ENCODE measurements at places on chromosomes 12 and 14. TPM values are rescaled to one million over a fixed set of nuclear protein-coding genes. Genes with fewer than 3 reads are reported as not detected.

LALBA gene
- total RNA-seq = not detected

POLR3B gene
- 6.5 TPM for total RNA-seq

C12orf57 gene
- 190 TPM for total RNA-seq

CCDC196 gene
- total RNA-seq = not detected

SLCO1A2 gene
- not detected for total RNA-seq

P2RX7 gene
- total RNA-seq = 0.13 TPM

Data from mesangial cell (primary cell).